ENCODE measurements at places on chromosomes 3 and 15.
A peak's percentile ranks its signal among the peaks of the same experiment; 100 is the strongest.

DNA sequence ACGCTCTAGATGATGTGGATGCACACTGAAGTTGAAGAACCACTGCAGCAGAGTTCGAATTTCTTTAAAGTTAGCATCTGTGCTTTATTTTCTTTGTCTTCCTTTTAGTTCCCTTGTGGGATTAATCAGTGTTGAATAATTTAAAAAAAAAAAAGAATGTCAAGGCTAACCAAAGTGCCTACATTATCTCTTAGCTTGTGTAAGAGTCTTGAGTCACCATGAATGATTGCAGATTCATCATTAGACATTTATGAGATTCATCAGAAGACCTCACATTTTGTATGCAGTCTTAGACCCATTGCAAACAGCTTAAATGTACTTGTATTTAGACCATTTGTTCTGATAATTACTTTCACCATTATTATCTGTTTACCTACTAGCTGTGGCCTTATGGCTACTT, 182.2 kb downstream of the FNDC3B start:
- no peak overlapping the region for H3K27ac ChIP-seq
- no peaks in the 10 kb centered on the region for H3K27me3 ChIP-seq
- no peak for DNase-seq
- H3K4me3 ChIP-seq: no peak overlapping the region
- H3K4me1 ChIP-seq: peaks cover 3% of the 10 kb centered on the region

DNA sequence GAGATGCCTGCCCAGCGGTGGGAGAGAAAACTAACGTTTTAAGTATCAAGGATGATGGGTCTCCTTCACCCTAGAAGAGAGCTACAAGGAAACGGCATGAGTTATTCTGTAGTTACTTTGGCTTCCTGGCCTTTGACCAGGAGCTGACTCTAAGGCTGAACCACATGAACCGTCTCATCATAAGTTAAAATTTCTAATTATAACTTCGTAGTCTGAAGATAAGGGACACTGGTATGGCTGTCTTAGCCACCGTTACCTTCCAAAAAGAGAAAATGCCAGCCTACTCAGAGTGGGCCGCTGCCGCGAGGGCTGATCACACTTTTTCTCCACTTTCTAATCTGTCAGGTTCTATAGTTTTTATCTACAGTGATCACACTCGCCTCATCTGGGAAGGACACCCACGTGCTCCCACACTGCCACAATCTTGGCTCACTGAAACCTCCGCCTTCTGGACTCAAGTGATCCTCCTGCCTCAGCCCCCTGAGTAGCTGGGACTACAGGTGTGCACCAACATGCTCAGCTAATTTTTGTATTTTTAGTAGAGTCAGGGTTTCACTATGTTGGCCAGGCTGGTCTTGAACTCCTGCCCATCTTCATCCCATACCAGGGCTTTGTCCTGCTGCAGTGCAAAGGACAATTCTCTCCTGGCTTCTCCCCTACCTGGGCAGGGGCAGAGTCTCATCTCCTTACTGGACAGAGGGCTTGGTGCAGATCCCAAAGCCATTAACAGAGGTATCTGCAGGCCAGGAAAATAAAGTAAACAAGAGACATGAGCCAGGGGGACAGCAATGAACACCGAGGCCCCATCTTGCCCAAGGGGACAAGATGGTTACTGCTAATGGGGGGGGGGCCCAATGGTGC, 73.4 kb downstream of the RFTN1 start:
- peaks cover 9% of the 10 kb centered on the region for H3K36me3 ChIP-seq
- no peaks in the 10 kb centered on the region for H3K27me3 ChIP-seq
- no peak overlapping the region for H3K4me3 ChIP-seq
- peak overlapping the region; percentile 27 for H3K27ac ChIP-seq
- H3K4me1 ChIP-seq: peaks cover 22% of the 10 kb centered on the region

DNA sequence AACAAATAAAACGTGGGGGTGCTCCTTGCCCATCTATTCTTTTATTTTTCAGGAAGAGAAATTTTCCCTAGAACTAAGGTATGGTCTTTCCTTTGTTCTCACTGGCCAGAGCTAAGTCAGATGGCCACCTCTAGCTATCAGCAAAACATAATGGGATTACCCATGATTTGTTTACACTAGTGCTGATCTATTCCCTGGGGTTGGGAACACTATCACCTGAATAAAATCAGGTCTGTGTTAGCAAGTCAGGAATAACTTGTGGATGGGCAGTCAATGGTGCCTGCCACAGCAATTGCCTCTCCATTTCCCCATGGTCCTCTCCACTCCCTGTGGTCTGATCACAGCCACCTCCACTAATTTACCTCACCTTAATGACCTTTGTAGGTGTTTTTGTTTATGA, 181.7 kb upstream of the CADPS start:
- no peak overlapping the region for H3K27ac ChIP-seq
- H3K4me1 ChIP-seq: no peaks in the 10 kb centered on the region
- DNase-seq: no peak
- H3K27me3 ChIP-seq: no peaks in the 10 kb centered on the region

- H3K36me3 ChIP-seq: peaks cover 30% of the 10 kb centered on the region
- peak overlapping the region; percentile 97 for H3K27ac ChIP-seq
- no peaks in the 10 kb centered on the region for H3K27me3 ChIP-seq
- H3K4me1 ChIP-seq: peaks cover 43% of the 10 kb centered on the region
- no peak for DNase-seq
- H3K4me3 ChIP-seq: peak overlapping the region; percentile 96
Observed at GRCh38 chr3:156554515-156554841, 439 bp downstream of the SSR3 start.

DNA sequence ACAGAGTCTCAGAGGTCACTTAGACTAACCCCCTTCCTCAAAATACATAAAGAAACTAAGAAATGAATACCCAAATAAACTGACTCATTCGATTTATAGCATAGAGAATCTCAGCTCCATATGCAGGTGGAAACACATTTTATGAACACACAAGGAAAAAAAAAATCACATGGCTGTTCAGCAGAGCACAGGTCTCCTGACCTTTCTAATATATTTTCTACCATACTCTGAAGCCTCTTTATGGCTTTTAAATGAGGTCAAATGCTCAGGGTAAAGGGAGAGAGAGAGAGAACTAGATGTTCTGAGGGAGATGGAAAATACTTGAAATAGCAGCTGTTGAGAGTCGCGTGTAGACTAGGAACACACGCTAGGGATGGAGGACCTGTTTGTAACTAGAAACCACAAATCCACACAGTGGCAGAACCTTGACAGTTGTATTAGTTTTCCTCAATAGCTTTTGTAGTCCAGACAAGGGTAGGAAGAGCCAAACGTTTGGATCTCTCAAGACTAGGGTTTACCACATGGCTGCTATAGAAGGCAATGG, 165.3 kb downstream of the FMN1 start:
- H3K4me3 ChIP-seq: no peak overlapping the region
- no peak overlapping the region for H3K27ac ChIP-seq
- H3K36me3 ChIP-seq: no peaks in the 10 kb centered on the region
- H3K4me1 ChIP-seq: peaks cover 6% of the 10 kb centered on the region
- H3K27me3 ChIP-seq: no peaks in the 10 kb centered on the region

GRCh38 chr3:94515983-94516382, 453.1 kb downstream of the NSUN3 start:
- no peaks in the 10 kb centered on the region for H3K36me3 ChIP-seq
- no peaks in the 10 kb centered on the region for H3K4me1 ChIP-seq
- no peak for DNase-seq
- no peak overlapping the region for H3K27ac ChIP-seq

GRCh38 chr3:24614359-24614758, 119.7 kb upstream of the THRB start:
- DNase-seq: no peak
- H3K27me3 ChIP-seq: no peaks in the 10 kb centered on the region
- H3K36me3 ChIP-seq: no peaks in the 10 kb centered on the region
- H3K4me3 ChIP-seq: no peak overlapping the region
